ENCODE measurements at places on chromosomes 5 and 9.

DNA sequence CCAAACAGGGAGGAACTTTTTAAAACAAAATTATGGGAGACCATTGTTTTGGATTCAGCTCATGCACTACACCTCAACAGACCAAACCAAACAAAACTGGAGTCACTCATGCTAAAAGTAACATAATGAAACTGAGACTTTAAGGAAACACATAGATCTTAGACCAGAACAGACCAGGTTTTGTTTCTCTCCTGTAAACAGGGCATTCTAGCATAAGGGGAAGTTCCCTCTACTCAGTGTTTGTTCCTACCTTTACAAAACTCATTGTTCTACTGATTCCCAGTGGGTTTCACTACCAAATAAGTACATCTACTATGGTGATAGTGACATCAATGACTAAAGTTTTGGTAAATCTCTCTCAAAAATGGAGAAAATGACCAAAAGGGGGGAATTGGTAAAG is 1103.6 kb upstream of the EDIL3 start:
- no peak for DNase-seq

DNA sequence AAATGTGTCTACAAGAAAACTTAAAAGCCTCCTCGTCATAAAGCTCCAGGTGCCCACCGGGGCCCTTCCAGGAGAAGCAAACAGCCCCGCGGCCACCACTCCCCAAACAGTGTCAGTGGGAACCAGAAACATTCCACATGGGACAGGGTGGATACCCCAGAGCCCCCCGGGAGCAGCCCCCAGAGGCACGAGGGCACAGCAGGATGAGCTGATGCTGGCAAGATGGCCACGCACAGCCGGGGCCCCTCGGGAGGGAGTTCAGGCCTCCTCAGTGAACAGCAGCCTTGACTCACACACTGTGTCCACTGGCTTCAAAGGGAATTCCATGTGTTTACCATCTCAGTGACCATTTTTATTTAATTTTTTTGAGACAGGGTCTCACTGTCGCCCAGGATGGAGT is 10.5 kb downstream of the EXD3 start:
- DNase-seq = no peak

- DNase-seq = no peak
These were observed 144.9 kb downstream of the ALDH1A1 start for GRCh38 chr9:72807765-72808445.

DNA sequence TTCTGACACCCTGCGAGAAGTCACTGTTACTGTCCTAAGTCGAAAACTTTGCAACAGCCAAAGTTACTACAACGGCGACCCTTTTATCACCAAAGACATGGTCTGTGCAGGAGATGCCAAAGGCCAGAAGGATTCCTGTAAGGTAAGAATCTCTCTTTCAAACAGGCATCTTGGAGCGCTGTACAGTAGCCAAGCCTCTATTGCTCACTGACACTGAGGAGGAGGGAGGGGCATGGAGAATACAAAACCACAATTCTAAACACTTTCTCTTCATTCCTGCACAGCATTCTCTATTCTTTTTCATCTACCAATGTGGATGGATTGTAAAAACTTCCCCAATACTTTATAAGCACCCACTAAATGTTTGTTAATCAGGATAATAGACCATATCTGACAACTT is 7.4 kb downstream of the GZMK start:
- no peak for DNase-seq

GRCh38 chr9:114348261-114348905 is 18.7 kb downstream of the ORM2 start:
- DNase-seq = no peak

DNA sequence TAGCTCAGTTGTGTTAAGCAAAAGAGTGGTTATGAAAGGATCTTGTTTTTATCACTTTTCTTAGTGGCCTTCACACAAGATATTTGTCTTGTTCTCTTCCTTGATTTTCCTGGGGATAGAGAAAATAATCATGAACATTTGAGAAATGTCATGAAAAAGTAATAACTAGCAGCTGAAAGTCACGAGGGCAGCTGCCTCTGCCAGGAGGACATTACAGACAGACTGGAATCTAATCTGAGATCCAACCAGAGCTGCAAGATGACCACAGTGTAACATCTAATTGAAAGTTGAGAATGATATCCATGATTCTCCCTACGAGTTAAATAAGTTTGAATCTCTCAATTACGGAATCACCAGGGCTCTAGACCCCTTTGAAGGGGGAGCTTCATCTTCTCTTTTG is 274.9 kb downstream of the ARHGAP26 start:
- no peak for DNase-seq

DNA sequence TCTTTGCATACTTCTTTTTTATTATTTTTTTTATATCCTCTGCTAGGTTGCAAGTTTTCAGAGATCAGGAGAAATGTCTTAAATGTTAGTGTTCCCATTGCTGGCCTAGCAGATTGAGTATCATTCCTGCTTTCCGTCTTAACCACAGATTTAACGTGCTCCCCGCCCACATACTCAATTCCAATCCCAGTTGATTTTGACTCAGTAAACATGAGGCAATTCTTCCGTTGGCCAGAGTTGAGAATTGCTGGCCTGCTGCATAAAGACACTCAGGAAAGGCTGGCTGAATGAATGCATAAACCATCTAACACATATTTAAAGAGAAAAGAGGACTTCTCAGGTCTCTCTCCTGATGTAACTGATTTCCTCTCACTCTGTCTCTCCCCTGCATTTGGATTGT is 46.8 kb upstream of the PLPP6 start:
- DNase-seq = no peak

DNA sequence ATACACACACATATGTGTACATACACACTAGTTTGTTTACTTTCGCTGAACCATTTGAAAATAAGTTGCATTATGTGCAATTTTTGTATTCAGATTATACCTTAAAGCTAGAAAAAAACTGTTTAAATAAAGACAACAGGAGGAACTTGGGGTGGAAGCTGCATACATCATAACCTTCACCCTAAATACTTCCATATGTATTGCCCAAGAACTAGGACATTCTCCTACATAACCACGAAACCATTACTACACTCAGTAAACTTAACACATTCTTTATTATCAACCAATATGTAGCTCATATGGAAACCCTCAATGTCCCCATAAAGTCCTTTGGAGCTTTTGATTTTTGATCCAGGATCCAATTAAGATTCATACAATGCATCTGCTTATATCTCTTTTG is 83.3 kb downstream of the GIN1 start:
- DNase-seq = no peak

All from activated CD4-positive, alpha-beta T cell treated with anti-CD3 and anti-CD28 coated beads for 4 hours (primary cell).